Upper lobe of right lung (tissue), 1 donor: ENCODE measurements at places on chromosomes 16 and 17.
A peak's percentile ranks its signal among the peaks of the same experiment; 100 is the strongest.

GRCh38 chr17:69864462-69864861 is 210.6 kb upstream of the KCNJ16 start:
- no peak for DNase-seq

DNA sequence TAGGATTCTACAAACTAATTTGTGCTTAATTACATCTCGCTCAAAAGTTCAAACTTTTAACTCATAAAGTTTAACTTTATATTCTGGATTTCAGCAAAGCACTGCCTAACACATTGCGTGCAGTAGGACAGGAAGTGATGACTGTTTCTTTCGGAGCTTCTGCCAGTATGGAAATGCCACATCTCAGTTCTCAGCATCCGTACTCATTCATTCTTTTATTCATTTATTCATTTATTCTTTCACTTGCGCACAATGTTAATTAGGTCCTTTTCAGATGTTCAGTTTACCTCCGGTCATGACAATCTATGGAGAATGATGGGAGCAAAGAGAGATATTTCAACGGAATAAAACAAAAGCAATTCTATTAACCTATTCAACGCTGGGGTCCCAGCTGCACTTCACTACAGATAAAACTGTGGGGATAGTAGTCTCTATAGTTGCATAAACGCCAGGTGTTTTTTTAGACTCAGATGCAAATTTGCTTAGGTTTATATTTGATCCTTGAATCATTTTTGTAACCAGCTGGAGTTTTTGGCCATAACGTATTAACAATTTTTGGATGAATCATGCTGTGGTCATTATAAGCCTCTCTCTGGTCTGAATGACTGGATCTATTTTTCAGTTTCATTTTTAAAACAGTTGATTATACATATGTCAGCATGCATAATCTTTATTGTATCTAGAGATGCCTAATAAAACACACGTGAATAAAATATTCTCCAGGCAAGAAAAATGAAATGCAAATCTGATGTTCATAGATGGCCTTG is 143.9 kb downstream of the KCNJ2 start:
- no peak for DNase-seq

- DNase-seq: no peak
Observed at GRCh38 chr17:39867084-39867879, 720 bp upstream of the ZPBP2 start.

- peak; percentile 93 for DNase-seq
Observed at GRCh38 chr16:4136229-4136813, 20.1 kb upstream of the ADCY9 start.

- DNase-seq: no peak
Observed at GRCh38 chr17:29838961-29839360, 91.1 kb downstream of the SSH2 start.
